ENCODE measurements at places on chromosomes 11 and 22.

DNA sequence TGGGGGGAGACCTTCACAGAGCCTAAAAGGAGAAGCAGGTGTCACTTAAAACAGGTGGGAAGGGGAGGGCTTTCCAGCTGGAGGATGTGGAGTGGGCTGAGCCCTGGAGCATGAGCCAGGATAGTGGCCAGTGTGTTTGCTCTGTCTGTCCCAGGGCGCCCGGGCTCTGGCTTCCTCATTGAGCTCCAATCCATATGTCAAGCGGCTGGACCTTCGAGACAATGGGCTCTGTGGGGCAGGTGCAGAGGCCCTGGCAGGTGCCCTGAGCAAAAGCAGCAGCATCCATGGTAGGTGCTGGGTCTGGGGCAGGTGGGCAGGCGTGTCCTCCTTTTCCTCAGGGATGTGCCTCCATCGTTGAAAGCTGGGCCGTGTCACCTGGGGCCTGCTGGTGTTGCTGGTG is 2.0 kb downstream of the LRRC74B start:
- no peak for DNase-seq

GRCh38 chr11:23078289-23078971 is 218.2 kb upstream of the CCDC179 start:
- no peak for DNase-seq

DNA sequence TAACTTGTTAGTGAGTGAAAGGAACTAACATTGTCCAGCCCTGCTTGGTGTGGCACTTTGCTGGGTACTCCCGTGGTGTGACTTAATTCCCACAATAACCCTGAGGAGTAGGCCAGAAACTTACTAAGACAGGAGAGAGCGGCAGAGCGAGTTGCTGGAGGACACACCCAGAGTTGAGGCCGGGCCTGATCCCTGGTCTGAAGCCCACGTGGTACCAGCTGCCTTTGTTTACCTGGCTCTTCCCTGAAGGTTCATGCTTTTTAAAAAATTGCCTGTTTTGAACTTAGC is 594 bp downstream of the MPST start:
- DNase-seq: peak; percentile 24

DNA sequence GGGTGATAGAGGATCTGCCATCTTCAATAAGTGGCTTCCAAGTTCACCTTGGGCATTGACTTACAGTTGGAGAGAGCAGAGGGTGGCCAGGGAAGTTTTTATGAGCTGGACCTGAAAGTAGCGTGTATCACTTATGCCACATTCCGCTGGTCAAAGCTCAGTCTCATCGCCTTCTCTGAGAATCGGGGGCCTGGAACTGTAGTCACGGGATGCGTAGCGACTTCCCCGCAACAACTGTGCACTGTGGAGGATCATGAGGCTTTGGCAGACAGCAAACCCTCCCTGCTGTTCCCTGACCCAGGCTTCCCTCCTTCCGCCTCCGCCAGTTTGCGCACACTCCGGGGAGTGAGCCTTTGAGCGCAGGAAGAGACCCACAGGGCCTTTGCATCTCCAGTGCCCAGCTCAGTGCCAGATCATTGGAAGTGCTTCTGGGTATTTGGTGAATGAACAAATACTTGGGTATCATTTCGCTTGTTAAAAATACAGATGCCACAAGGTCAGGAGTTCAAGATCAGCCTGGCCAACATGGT is 95.5 kb downstream of the CEP164 start:
- no peak for DNase-seq

DNA sequence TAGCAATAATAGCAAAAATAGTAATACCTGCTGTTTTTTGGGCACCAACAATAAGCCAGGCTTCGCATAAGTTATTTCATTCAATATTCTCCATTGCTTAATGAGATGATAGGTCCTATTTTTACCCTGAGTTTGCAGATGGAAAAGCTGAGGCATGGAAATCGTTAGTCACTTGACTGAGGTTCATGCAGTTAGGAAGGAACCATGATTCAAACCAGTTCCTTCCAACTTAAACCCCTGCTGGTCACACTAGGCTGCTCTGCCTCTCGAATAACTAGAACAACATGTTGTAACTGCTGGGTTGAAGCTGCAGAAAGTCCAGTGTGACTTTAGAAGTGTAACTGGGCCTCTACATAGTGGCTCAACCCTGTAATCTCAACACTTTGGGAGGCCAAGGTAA is 69.3 kb downstream of the SEZ6L start:
- DNase-seq: no peak

- DNase-seq: no peak
Measured at GRCh38 chr11:19940831-19941230, 219.4 kb downstream of the DBX1 start.

GRCh38 chr11:125679397-125679796 is 1.2 kb downstream of the ACRV1 start:
- no peak for DNase-seq

- no peak for DNase-seq
Measured at GRCh38 chr11:108818971-108819370, 154.1 kb downstream of the DDX10 start.

- DNase-seq: no peak
Measured at GRCh38 chr11:94043241-94043640, 22.1 kb downstream of the HEPHL1 start.

- DNase-seq: no peak
Measured at GRCh38 chr22:24494528-24495364, at the start of gene UPB1. UPB1 (plus strand) TSS chr22:24495332; CDS start chr22:24495404, 72 bp downstream.

DNA sequence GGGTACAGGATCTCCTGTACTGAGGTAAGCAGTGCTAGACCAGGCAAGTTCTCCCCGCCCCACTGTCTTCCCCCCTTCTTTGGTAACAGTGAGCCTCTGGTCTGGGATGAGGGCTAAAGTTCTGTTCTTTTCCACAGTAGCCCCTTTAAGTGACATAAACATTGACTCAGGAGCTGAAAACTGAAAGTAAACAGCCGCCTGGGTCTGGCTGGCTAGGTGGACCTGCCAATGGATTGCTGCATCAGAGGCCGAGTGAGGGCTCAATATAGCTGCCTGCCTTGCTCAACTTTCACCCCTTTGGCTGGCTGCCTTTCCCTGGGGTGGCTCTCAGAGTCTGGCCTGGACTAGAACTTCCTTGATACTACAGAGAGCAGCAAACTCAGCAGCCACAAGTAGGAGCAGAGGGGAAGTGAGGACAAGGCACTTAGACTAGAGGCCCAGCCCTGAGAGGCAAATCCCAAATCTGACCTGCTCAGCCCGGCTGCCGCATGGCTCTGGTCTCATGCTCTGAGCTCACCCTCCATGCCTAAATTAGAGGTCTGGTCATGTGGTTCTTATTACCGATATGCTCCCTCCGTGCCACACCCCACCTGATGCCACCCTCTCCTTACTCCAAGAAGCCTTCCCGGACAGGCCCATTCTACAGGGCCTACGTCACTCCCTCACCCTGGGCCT is 9.6 kb upstream of the UCP3 start:
- DNase-seq: no peak

DNA sequence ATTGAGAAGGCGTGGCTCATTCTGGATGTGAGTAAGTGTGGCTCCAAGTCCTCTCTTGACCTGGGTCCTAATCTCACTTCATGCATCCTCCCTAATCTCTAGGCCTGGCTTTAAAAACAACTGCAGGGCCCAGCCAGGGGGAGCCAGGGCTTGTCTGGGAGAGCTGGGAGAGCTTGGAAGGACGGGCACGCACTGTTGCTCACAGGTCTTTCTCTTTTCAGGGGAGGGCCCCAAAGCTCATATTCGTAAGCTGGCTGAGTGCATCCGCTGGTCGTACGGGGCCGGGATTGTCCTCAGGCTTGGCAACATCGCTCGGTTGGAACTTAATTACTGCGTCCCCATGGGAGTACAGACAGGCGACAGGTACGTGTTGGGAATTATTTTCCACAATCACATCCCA is 34.1 kb upstream of the PARVB start:
- no peak for DNase-seq

- DNase-seq: no peak
Measured at GRCh38 chr11:35836205-35836604, 107.7 kb upstream of the LDLRAD3 start.

- DNase-seq: peak; percentile 87
Measured at GRCh38 chr22:31637891-31638618, 24.0 kb downstream of the PISD start.

GRCh38 chr22:25068707-25069106 is 116.2 kb downstream of the KIAA1671 start:
- no peak for DNase-seq

DNA sequence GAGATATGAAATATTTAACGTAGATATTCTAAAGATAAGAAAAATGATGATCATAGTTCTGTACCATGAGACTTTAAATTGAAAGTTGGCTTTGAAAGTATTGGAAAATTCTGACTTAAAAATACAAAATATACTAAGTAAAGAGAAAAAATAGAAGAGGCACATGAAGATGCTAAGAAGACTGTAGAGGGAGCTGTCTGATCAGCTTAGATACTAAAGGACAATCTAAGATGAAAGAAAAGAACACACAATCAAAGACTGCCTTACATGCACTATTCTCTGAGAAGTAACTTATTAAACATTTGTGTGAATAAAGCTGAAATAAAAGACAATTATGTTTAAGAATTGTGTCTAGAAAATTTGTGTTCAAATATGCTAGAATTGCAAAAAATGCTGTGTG is 55.1 kb downstream of the RBMXL2 start:
- no peak for DNase-seq

DNA sequence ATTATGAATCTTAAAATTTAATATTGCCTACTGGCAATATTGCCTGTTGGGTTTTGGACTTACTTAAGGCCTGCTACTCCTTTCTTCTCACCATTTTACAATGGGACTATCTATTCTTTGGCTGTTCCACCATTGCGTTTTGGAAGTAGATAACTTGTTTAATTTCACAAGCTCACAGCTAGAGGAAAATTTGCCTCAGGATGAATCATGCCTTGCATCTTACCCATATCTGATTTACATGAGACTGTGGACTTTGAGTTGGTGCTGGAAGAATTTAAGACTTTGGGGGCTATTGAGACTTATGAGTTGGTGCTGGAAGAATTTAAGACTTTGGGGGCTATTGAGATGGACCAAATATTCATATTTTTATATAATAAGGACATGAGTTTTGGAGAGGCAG is 662.6 kb downstream of the METTL15 start:
- no peak for DNase-seq
